ENCODE measurements at places on chromosomes 7 and 10.

DNA sequence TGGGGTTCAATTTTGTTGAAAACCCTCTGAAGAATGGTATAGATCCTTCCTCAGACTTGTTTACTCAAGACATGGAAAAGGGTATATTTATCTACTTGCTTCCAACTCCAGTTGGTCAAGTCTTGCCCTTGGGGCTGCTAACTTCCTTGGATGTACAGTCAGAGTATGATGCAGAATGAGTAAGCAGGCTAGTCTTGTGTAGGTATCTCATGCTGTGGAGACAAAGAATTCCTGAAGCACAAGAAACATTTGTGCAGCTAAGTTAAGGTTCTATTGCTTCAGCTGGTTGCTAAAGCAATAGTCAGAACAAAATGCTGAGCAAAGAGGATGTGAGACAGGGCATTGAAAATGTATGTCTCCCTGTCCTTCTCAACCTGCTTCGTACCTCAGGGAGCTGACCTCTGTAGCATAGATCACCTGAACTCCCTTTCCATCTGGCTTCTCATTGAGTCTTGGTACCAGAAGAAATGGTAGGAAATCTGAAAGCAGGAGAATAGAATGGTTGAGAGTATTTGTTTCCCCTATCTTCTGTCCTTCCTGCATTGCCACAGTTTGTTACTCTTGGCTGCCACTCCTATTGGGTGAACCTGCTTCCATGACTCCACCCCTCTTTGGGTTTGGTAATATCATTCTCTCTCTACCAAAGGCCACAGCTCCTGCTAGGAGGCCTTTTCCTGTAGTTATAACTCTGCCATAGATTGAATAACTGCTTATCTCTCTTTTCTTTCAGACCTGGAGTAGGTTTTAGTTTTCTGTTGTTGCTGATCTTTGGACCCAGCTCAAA is 346.0 kb downstream of the PHF14 start:
- no peak for DNase-seq

- DNase-seq: no peak
Measured at GRCh38 chr10:123742751-123743440, 76.7 kb downstream of the GPR26 start.

DNA sequence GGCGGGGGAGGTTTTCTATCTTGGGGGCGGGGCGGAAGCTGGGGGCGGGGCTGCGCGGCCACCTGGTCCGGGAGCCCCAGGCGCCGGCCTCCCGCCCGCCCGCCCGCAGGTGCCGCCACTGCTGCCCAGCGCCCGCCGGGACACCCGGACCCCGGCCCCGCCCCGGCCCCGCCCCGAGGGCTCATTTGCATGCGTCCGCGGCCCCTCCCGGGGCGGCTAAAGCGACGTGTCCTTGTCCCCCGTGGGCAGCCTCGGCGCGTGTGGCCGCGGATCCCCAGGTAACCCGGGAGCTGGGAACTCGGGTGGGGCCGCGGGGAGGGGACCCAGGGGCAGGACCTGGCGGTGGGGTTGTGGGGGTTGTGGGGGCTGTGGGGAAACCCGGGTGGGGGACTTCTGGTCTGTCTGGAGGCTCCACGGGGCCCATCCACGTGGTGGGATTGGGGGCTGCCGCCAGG is at the start of gene BHLHA15:
Gene BHLHA15, plus strand, starts transcription at position 219 of the 455 bp plus-strand sequence. CDS start 871 bp downstream, outside the sequence.
- DNase-seq: no peak

GRCh38 chr7:20376796-20377195 is 46.1 kb downstream of the ITGB8 start:
- DNase-seq: no peak
